ENCODE measurements at places on chromosomes 12 and 14.

DNA sequence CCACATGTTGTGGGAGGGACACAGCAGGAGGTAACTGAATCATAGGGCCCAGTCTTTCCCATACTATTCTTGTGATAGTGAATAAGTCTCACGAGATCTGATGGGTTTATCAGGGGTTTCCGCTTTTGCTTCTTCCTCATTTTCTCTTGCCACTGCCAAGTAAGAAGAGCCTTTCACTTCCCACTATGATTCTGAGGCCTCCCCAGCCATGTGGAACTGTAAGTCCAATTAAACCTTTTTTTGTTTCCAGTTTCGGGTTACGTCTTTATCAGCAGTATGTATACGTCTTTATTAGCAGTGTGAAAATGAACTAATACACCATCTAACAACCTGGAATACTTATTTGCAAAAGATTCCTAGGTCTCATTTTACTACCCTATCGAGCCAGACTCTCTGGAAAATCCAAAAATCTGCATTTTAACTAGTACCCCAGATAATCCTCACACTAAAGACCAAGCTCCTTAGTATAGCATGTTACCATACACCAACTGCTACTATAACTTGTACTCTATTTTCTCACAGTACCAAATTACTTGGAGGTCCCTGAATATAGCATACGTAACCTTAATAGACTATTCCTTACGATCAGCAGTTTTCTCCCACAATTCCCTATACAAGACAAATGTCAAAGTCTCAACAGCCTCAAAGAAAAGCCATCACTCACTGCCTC is 11.5 kb downstream of the GTF2A1 start:
- DNase-seq, result no peak

GRCh38 chr12:128940974-128941373 is 87.7 kb downstream of the GLT1D1 start:
- no peak for DNase-seq

DNA sequence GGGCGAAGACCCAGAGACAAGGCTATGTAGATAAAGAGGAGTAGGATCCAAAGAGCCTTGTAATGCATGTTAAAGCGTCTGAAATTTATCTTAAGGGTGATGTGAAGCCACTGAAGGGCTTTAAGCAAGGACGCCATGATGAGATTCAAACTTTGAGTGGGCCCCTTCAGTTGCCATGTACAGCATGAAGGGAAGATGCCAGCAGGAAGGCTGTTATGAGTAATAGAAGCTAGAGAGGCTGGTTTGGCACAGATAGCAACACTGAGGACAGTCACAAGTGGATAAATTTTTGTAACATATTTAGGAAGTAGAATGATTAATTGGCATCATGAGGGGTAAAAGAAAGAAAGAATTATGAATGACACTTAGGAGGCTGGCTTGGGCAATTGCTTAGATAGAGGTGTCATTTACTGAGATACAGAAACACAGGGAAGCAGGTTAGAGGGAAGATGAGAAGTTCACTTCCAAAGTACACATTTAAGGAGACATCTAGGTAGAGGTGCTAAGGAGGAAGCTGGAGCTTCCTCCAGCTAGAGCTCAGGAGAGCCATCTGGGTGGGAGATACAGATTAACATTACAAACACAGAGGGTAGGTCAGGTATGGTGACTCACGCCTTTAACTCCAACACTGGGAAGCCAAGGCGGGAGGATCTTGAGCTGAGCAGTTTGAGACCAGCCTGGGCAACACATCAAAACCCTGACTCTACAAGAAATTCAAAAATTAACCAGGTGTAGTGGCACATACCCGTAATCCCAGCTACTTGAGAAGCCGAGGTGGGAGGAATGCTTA is 13.7 kb downstream of the ATG2B start:
- DNase-seq, result no peak

- DNase-seq, result no peak
These were observed 92.8 kb downstream of the DNAH10 start for GRCh38 chr12:123854918-123855317.

GRCh38 chr12:53179687-53180219 is 769 bp upstream of the ZNF740 start:
- no peak for DNase-seq

DNA sequence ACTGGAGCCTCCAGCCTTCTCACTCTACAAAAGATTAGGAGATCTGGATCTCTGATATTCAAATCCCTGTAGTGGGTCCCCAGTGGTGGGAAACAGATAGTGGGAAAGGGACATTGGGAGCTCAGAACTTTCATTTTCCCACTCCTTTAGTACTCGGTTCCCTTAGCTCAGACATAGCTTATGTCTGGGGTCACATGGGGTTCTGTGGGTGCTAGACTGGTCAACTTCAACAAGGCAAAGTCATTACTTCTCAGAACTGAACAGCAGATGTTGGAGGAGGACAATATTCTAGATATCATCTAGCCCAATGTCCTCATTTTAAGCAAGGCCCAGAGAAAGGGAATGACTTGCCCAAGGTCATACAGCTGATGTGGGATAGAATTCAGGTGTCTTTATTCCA is 19.5 kb upstream of the ITGA5 start:
- DNase-seq, result no peak

DNA sequence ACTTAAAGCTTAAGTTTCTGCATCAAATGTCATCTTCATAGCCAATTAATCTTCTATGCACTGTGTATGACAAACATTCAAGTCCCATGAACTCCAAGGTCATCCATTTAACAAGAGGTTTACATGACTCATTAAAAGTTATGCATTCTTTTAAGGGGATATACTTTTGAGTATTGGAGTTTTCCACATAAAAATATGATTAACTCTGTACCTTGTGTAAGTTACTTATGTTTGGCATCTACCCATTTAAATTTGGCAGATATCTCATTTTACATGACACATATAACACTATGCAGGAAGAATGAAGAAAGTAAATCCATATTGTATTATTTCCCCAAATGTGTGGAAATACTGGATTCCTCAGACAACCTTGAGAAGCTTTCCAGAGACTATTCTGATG is 240.2 kb downstream of the PAX9 start:
- no peak for DNase-seq

DNA sequence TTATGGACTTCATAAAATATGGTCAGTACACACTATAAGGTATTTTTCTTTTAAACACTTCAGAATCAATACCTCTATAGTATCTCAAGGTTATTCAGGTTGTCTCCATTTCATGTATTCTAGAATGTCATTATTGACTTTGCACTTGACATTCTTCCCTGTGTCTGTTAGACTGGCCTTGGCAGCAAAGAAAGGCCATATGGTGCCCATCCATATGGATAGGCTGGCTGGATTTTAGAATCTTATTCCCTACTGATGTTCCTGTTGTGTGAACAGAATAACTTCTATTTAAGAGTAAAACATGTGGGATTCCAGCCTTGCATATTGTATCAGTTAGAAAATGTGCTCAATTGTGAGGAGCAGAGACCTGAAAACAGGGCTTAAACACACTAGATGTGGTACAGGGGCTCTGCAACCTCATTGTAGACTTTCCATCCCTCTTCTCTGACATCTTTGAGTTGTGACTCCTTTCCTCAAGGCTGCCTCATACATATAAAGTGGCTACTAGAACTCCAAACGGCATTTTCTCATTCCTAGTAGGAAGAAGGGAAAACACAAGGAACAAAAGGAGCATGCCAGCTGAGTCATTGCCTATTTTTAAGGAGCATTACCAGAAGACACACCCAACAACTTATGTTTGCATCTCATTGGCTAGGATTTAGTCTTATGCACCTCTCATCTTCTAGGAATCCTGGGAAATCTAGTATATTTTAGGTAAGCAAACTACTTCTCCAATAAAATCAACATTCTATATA is 221.2 kb upstream of the TMPO start:
- DNase-seq, result no peak

DNA sequence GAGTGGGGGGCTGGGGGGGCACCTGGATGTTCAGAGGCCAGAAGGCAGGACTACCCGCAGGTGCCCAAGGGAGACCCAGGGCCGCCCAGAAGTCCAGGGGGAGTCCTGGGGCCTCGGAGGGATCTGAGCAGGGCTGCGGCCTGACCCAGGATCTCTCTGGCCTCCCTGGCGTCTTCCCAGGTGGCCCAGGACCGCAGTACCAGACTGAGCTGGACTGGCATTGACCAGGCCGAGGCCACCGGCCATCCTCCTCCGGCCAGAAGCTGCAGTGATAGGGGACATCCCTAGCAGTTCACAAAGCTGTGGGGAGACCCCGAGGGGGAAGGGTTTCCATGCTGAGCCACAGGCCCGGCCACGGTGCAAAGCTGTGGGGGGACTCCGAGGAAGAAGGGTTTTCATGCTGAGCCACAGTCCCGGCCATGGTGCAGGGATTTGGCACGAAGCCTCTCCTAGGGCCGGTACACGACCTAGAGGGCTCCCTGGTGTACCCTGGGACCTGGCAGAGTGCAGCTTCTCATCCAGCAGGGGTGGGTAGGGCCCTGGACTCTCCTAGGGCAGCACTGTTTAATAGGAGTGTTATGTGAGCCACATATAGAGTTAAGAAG is 24.4 kb downstream of the FBRSL1 start:
- DNase-seq, result no peak

DNA sequence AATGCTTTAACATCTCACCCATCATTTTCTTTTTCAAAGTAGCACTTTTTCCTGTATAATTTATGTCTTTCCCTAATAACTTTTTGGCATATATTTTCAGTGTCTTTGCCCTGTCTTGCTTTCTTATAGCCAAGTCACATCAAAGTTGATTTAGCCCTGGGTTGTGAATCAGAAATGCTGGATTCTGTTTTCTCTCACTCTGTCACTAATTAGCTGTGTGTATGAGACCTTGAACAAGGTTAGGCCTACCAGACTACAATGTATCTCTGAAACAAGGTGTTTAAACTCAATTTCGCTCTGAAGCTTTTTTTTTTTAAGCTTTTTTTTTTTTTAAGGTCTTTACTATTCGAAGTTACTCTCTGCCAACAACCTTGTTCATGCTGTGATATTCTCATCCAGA is 25.7 kb downstream of the CNOT2 start:
- DNase-seq, result no peak

- DNase-seq, result no peak
These were observed 248.8 kb downstream of the RMST start for GRCh38 chr12:97711392-97711791.

DNA sequence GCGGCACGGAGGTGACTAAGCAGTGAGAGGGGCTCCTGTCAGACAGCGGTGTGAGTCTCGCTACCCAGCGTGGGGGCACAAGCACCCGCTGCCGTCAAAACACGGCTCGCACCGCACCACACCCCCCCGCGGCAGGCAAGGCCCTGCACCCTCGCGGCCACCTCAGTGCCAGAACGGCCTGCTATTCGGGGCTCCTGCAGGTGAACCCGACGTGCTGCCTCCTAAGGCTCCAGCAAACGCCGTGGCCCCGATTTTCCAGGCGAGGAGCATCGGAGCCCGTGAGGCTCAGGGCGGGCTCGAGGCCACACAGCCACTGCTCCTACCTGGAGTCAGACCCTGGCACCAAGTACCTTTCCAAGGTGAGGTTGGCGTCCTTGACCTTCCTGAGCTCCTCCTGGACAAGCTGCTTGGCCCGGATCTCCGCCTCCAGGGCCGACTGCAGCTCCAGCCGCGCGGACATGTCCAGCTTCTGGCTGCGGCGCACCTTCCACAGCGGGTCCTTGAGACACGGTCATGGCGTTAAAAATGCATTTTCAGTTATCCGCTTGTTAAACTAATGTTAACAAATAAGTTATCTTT is 41.8 kb downstream of the AMN start:
- no peak for DNase-seq

- no peak for DNase-seq
These were observed 5.6 kb downstream of the TRMT61A start for GRCh38 chr14:103534576-103535061.

GRCh38 chr12:32482226-32482625 is 82.9 kb downstream of the FGD4 start:
- DNase-seq, result no peak

DNA sequence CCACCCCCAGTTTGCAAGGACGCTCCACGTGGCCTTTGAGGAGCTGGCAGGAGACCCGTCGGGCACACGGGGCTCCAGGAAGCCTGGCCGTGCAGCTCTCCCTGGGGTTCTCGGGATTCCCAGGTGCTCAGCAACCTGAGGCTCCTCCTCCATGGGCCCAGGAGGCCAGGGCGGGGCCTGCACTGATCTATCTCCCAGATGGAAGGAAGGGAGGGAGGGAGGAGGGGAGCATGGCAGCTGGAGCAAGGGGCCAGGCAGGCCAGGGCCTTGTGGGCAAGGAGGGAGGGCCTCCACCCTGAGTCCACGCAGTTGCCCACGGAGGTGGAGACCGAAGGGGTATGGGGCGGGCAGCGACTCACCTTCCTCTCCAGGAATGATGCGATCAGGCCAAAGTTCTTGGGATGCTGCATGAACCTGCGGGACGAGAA is 127.3 kb downstream of the RFLNA start:
- no peak for DNase-seq

DNA sequence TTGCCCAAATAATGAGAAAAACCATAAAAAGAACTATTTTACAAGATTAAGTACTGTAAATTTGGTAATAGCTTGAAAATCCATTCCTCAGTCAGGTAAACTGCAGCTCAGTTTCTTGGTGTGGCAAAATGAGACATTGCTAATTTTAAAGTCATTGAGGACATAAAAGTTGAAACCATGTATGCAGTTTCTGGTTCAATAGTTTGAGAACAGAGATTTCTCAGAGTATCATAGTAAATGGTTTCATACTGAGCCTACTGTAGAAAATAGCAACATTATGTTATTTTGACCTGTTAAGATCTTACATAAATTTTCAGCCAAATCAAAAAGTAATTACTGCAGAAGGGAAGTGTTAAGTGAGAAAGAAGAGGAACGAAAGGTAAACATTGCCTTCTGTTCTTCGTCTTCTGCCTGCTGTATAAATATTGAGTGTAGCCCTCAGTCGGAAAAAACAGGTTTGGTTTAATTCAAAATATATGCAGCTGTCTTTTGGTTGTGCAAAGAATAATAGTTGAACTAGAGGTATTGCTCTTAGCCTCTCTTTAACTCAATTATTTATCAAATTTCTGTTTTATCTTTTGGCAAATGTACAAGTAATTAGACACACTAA is 119.6 kb downstream of the SYNE2 start:
- no peak for DNase-seq

- DNase-seq, result no peak
These were observed 96.3 kb downstream of the SLC15A4 start for GRCh38 chr12:128727461-128727860.

GRCh38 chr12:81500788-81501187 is 258.4 kb downstream of the PPFIA2 start:
- no peak for DNase-seq

- no peak for DNase-seq
These were observed 73.1 kb downstream of the TSPAN9 start for GRCh38 chr12:3150308-3150670.

GRCh38 chr12:47272412-47273190 is 192.8 kb upstream of the AMIGO2 start:
- DNase-seq, result no peak

DNA sequence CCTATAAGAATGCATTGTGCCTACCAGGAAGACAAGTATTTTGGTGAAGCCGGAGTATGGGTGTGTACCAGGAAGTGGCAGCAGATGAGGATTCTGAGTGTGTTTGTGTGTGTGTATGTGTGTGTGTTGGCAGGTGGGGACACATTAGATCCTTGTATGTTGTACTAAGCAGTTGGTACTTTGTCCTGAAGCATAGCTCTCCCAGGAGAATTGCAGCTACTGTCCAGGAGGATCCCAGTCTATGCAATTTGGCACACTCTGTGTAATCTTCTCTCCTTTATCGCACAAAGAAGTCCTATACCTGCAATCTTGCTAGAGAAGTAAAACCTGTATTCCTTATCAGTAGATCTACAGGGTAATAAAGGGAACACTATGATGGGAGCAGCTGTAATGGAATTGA is 276.5 kb downstream of the PAWR start:
- no peak for DNase-seq

GRCh38 chr12:46938071-46938678 is 112.4 kb upstream of the SLC38A4 start:
- no peak for DNase-seq

Measured in activated naive CD4-positive, alpha-beta T cell (primary cell).